ENCODE measurements at places on chromosomes 6 and 20. TPM values are rescaled to one million over a fixed set of nuclear protein-coding genes. Genes with fewer than 3 reads are reported as not detected.
A peak's percentile ranks its signal among the peaks of the same experiment; 100 is the strongest.

- H3K4me3 ChIP-seq = peak overlapping the region; percentile 79
- no peak for DNase-seq
- H3K4me1 ChIP-seq = peaks cover 25% of the 10 kb centered on the region
- H3K27me3 ChIP-seq = no peaks in the 10 kb centered on the region
- H3K36me3 ChIP-seq = no peaks in the 10 kb centered on the region
These were observed 75.9 kb upstream of the GATA5 start for GRCh38 chr20:62551407-62552323.

DNA sequence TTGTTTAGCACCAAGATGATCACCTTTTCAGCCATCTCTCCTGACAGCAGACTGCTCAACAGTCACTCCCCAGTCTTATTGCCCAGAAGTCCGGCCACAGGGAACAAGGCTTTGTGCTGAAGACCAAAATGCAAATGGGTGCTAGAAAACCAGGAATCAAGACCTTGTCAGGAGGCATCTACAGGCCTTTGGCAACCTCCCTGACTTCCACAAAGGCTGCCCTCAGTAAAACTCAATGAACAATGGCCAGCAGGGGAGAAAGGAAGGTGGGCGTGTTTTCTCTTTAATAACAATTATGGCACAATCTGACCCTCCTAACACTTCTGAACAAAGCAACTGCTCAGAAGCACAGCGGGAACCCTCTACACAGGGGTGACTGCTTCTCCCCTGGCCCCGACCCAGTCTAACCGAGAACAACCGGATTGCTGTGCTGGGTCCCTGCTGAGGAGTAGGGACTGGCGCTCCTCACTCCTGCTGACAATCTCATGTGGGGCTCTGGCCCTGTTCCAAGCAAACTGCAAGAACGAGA is 41.6 kb downstream of the PLCG1 start:
- peak overlapping the region; percentile 71 for H3K27ac ChIP-seq
- H3K27me3 ChIP-seq = no peaks in the 10 kb centered on the region
- DNase-seq = no peak
- H3K4me3 ChIP-seq = no peak overlapping the region
- no peaks in the 10 kb centered on the region for H3K36me3 ChIP-seq

GRCh38 chr6:24910961-24911725 is 24.6 kb downstream of the RIPOR2 start:
- DNase-seq = peak; percentile 90
- no peaks in the 10 kb centered on the region for H3K36me3 ChIP-seq
- H3K27ac ChIP-seq = peak overlapping the region; percentile 87
- peaks cover 46% of the 10 kb centered on the region for H3K4me1 ChIP-seq
- peak overlapping the region; percentile 82 for H3K4me3 ChIP-seq

DNA sequence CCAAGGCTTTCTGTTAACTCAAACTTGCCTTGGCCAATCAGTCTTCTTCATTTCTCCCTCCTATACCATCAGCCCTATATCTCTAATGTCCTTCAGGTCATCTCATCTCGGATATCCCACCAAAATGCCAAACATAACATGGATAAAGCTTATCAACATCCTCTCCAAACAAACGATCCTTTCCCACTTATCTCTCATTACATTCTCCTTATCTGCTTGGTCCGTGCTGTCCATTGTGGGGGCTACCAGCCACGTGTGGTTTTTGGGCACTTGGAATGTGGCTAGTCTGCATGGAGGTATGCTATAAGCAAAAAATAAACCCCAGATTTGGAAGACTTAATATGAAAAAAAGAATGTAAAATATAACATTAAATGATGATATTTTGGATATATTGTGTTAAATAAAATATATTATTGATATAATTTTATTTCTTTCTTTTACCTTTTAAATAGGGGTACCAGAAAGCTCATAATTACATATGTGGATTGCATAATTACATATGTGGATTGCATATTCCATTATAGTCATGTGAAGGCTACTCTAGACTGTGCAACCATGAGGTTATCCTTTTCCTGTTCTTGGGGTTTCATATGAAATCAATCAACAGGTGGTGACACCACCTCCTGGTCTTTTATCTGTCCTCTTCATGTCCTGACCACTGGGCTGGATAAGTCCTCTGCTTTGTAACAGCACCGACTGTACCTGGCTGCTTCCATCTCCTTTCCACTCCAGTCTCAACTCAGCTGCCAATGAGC is 123.0 kb downstream of the CD83 start:
- peaks cover 5% of the 10 kb centered on the region for H3K4me1 ChIP-seq
- no peaks in the 10 kb centered on the region for H3K36me3 ChIP-seq
- H3K4me3 ChIP-seq = no peak overlapping the region
- DNase-seq = no peak
- no peak overlapping the region for H3K27ac ChIP-seq

- H3K4me1 ChIP-seq = peaks cover 12% of the 10 kb centered on the region
- no peaks in the 10 kb centered on the region for H3K36me3 ChIP-seq
- DNase-seq = no peak
- no peaks in the 10 kb centered on the region for H3K27me3 ChIP-seq
These were observed 118.5 kb downstream of the DLL1 start for GRCh38 chr6:170172392-170172791.

DNA sequence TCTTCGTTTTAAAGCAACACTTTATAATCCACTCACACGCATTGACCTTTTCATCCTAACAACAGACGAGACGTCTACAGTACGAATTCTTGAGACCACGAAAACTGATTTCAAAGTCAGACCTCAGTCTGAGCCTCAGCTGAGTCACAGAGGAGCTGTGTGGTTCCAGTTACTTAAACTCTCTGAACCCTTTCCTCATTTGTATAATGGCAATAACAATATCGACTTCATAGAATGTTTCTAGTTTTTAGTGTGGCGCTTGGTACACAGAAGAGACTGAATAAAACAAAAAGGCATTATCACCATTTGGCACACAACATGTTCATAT is 236.9 kb downstream of the ATXN1 start:
- no peaks in the 10 kb centered on the region for H3K27me3 ChIP-seq
- no peak overlapping the region for H3K4me3 ChIP-seq
- DNase-seq = no peak
- no peaks in the 10 kb centered on the region for H3K4me1 ChIP-seq
- H3K36me3 ChIP-seq = no peaks in the 10 kb centered on the region

DNA sequence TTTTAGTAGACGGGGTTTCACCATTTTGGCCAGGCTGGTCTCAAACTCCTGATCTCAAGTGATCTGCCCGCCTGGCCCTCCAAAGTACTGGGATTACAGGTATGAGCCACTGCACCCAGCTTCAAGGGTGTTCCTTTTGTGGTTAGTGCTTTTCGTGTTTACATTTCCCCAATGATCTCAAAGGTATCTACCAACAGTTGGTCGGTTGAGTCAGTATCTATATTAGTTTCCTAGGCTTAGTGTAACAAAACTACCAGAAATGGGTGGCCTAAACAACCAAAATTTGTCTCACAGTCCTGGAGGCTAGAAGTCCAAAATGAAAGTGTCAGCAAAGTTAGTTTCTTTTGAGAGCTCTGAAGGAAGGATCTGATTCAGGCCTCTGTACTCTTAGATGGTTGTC is 30.1 kb downstream of the CASP8AP2 start:
- no peak for DNase-seq
- peaks cover 8% of the 10 kb centered on the region for H3K36me3 ChIP-seq
- no peaks in the 10 kb centered on the region for H3K4me1 ChIP-seq
- no peaks in the 10 kb centered on the region for H3K27me3 ChIP-seq
- no peak overlapping the region for H3K27ac ChIP-seq
- no peak overlapping the region for H3K4me3 ChIP-seq

- peaks cover 33% of the 10 kb centered on the region for H3K36me3 ChIP-seq
- no peaks in the 10 kb centered on the region for H3K27me3 ChIP-seq
- H3K27ac ChIP-seq = no peak overlapping the region
- no peak overlapping the region for H3K4me3 ChIP-seq
- H3K4me1 ChIP-seq = no peaks in the 10 kb centered on the region
These were observed 25.8 kb downstream of the SDHAF4 start for GRCh38 chr6:70592391-70593117.

GRCh38 chr20:6165346-6165745 is 42.5 kb upstream of the FERMT1 start:
- no peaks in the 10 kb centered on the region for H3K27me3 ChIP-seq
- H3K4me3 ChIP-seq = no peak overlapping the region
- DNase-seq = no peak
- peaks cover 8% of the 10 kb centered on the region for H3K4me1 ChIP-seq
- no peaks in the 10 kb centered on the region for H3K36me3 ChIP-seq

DNA sequence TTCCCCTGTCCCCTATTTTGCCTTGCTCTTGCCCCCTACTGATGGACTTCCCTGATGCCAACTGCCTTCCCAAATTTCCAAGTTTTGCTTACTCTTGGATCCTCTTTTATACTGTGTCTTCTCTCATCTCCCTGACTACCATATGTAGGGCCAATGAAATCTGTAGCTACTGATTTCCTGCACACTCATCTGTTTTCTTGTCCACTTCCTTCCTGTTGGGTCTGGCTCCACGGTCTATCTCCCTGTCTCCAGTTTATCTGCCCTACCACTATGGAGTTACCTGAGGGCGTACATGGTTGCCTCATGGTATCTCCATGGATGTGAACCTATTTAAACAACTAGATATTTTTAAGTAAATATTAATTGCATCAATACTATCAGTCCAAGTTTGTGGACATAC is 140.3 kb upstream of the MCHR2 start:
- no peaks in the 10 kb centered on the region for H3K27me3 ChIP-seq
- H3K27ac ChIP-seq = no peak overlapping the region
- H3K4me1 ChIP-seq = no peaks in the 10 kb centered on the region

- no peak overlapping the region for H3K4me3 ChIP-seq
- no peaks in the 10 kb centered on the region for H3K27me3 ChIP-seq
- H3K27ac ChIP-seq = peak overlapping the region; percentile 52
- DNase-seq = no peak
- H3K36me3 ChIP-seq = peaks cover 4% of the 10 kb centered on the region
These were observed 28.6 kb downstream of the SPATA2 start for GRCh38 chr20:49886571-49887213.

The INSM1 gene
- not detected for total RNA-seq

The EFCAB8 gene
- not detected for total RNA-seq

The FRK gene
- total RNA-seq = 4.2 TPM

The PGM3 gene
- 12.7 TPM for total RNA-seq

The RIPPLY2 gene
- not detected for total RNA-seq

The PRDM13 gene
- total RNA-seq = not detected

The CFB gene
- 3.3 TPM for total RNA-seq

The TTK gene
- total RNA-seq = not detected

Data from psoas muscle (tissue), 8 donors.